ENCODE measurements at places on chromosomes 4 and X. TPM values are rescaled to one million over a fixed set of nuclear protein-coding genes. Genes with fewer than 3 reads are reported as not detected.

DNA sequence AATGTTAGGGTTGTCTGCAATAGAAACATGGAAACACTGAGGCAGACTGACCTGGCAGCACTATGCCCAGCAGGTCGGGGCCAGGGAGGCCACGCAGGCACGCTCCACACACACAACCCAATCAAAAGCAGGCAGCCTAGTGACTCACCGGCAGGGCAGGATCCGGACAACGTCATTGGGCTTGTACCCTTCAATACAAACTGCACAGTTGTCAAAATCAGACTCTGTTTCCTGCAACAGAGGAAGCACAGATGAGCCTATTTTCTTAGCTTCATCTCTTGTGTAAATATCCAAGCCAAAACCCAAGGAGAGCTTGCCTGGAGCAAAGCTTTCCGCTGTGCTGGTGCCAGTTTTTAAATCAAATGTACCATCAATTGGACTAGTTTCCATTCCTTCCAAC is 185.8 kb downstream of the RNF150 start:
- no peak for DNase-seq

GRCh38 chr4:141812158-141812557 is 175.8 kb downstream of the IL15 start:
- no peak for DNase-seq

DNA sequence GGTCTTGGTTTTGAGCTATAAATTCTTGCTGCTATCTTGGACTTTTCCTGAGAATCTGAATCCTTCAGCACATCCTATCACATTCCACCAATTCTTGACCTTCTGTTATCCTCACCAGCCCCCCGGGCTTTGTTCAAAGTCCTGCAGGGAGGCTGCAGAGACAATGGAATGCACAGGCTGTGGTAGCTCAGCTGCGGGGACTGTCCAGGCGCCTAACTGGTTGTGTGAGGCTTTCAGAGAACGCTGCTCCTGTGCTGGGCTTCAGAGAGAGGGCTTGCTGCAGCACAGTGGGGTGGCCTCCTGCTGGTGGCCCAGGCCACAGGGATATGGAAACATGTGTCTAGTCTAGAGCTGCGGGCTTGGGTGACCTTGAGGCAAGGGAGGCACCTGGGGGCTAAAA is 196.3 kb upstream of the GATB start:
- DNase-seq, result no peak

DNA sequence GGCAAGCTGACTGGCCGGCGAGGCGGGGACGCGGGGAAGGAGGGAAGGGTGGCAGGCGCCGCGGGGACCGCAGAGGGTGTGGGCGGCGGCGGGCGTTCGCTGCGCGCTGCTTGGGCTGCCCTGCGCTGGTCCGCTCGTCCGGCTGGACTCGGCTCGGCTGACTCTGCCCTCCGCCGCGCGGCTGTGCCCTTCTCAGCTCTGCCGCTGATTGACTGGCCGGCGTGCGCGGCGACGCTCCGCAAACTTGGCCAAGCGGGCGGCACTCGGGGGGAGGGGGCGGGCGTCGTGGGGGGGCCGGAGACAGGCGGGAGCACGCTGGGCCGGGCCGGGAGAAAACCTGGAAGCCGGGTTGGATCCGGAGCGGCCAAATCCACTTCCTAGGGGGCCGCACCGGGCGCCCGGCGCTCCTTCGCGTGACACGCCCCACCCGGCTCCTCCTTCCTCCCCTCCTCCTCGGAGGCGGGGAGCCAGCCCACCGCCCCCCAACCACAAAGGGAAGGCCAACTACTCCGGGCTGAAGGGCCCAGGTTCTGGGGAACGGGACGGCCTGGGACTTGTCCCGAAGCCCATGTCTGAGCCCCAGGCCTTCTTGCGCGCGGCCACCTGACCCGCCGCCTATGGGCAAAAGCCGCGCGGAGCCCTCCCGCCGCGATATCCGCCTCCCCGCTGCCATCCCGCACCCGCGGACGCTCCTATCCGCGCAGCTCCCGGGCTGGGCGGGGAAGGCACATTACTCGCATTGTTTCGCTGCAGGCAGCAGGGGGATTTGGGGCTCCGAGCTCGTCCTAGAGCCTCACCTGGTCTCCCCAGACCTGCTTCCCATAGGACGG is at the start of gene GPC4:
TSS of gene GPC4 (minus strand) at position 214 of the 830 bp plus-strand sequence. CDS start 524 bp downstream, outside the sequence.
- DNase-seq, result peak; percentile 76

DNA sequence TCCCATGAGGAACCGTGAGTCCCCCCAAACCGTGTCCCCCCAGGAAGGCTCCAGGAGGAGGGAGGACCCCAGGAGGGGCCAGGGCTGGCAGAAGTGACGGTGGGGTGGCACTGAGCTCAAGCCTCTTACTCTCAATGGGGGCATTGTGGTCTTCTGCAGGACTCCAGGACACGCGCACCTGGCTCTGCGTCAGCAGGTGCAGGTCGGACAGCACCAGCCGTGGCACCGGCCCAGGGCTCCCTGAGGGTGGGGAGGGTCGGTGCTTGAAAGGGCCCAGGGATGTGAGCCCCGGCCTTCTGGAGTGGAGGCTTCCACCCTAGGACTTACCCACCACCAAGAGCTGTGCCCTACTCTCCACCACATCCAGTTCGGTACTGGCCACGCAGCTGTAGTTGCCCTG is 18.3 kb downstream of the L1CAM start:
- no peak for DNase-seq

DNA sequence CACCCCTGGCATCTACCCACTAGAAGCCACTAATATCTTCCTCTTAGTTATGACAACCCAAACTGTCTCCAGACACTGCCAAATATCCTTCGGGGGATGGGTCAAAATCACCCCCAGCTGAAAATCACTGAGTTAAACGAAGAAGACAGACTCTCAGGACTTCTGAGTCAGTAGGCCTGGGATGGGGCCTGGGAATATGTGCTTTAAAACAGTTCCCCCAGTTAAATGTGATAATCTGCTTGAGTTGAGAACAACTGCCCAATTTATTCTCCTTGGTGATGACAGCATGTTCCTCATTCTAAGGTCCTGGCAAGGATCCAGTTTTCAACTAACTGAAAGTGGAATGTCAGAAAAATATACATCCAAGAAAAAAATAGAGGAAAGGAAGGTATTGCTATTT is 52.4 kb downstream of the CBLL2 start:
- no peak for DNase-seq

DNA sequence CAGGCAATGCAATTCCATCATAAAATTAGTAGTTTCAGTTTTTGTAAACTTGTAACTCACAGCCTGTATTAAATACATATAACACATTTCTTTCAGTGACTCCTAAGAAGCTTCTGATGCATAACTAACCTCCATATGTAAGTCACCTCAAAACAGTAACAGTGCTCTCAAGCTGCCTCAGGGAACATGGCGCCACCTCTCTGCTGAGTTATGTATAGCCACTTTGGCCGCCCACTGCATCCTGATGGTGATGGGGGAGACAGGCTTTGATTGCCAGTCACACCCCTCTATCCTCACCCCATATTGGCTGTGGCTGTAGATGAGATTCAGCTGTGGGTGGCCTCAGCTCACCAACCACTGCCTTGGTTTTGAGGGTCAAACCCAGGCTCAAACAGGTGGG is 54.3 kb downstream of the LRBA start:
- DNase-seq, result no peak

The JADE1 gene
- total RNA-seq, result 24.3 TPM
